AG08395 (cell line): ENCODE measurements at places on chromosomes 16 and 17.

GRCh38 chr17:5508810-5509209 lies 22.4 kb downstream of the MIS12 start:
- DNase-seq = peak; percentile 27

DNA sequence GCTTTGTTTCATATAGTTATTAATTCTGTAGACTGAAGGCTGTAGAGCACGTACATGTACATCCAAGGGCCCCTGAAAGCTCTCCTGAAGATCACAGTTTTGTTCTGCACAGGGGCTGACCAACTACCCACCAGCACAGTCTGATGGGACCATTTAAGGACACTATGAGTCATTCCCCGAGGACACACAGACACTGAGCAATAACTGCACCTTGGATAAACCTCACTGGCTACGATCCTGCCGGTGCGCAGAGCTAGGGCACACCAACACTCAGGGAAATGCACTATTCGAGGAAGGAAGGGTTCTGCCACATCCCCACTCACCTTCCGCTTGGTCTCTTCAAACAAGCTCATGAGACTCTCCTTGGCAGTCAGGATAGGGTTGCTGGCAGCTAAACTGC lies 20.3 kb downstream of the SMG6 start:
- DNase-seq = no peak

DNA sequence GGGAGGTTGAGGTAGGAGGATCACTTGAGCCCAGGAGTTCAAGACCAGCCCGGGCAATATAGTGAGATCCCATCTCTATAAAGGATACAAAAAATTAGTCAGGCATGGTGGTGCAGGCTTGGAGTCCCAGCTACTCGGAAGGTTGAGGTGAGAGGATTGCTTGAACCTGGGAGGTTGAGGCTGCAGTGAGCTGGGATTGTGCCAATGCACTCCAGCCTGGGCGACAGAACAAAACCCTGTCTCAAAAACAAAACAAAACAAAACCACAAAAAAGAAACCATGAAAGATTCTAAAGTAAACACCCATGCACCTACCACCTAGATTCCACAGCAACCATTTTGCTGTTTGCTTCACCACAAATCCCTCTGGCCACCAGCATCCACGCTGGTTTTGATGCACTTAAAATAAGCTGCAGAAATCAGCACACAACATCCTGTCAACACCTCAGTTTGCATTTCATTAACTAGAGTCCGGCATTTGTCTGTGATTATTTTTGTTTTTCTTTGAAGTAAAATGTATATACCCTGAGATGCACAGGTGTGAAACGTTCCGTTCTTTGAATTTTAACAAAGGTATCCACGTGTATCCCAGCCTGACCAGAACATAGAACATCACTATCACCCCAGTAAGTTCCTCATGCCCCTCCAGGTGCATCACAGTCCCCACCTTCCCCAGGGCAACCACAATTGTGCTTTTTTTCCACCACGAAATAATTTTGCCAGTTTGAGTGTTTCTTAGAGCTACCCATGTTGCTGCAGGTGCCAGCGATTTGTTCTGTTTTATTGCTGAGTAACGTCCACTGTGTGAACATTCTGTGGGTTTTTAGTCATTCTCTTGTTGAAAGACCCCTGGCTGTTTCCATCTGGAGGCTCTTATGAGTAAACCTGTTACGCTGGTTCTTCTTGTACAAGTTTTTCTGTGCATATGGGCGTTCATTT lies 191.5 kb downstream of the SEC14L1 start:
- DNase-seq = no peak

- peak; percentile 26 for DNase-seq
Observed at GRCh38 chr16:57245472-57246113, 534 bp downstream of the ARL2BP start.

GRCh38 chr16:80437707-80438106 lies 103.1 kb upstream of the DYNLRB2 start:
- DNase-seq = no peak

DNA sequence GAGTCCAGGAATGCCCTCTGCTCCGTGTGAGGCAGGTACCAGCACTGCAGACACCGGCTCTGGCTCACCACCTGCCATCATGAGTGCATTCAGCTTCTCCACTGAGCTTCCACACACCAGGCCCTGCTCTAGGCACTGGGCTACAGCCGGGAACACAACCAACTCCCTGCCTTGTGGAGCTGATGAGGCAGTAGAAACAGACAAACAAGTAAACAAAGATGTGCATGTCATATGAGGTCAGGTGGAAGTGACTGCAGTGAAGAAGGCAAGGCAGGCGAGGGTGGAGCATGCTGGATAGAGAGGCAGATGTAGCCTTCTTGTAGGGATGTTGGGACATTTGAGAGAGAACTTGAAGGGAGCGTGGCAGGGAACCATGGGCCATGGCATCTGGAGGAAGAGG lies 5.0 kb downstream of the NLRC5 start:
- DNase-seq = no peak

DNA sequence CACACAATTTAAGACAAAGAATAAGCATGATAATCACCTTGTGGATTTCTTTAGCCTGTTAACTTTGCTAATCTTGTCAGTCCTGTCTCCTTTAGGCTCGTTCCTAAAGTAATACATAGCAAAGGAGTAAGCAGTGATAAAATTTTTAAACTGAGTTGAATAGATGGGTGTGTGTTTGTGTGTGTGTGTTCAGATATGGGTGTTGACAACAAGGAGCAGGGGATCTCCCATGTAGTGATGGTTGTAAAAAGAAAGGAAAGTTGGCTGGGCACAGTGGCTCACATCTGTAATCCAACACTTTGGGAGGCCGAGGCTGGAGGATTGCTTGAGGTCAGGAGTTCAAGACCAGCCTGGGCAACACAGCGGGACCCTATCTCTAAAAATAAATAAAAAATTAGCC lies 44.6 kb upstream of the KCNJ2 start:
- DNase-seq = no peak
